ENCODE measurements at places on chromosomes 5 and 9. TPM values are rescaled to one million over a fixed set of nuclear protein-coding genes. Genes with fewer than 3 reads are reported as not detected.

Gene SLC6A7
- 0.88 TPM for total RNA-seq

- no peak overlapping the region for H3K4me3 ChIP-seq
- H3K27me3 ChIP-seq: no peaks in the 10 kb centered on the region
- H3K27ac ChIP-seq: no peak overlapping the region
- DNase-seq: peak; percentile 46
- H3K4me1 ChIP-seq: no peaks in the 10 kb centered on the region
- H3K36me3 ChIP-seq: no peaks in the 10 kb centered on the region
Observed at GRCh38 chr5:87069974-87070608, 197.6 kb upstream of the RASA1 start.

DNA sequence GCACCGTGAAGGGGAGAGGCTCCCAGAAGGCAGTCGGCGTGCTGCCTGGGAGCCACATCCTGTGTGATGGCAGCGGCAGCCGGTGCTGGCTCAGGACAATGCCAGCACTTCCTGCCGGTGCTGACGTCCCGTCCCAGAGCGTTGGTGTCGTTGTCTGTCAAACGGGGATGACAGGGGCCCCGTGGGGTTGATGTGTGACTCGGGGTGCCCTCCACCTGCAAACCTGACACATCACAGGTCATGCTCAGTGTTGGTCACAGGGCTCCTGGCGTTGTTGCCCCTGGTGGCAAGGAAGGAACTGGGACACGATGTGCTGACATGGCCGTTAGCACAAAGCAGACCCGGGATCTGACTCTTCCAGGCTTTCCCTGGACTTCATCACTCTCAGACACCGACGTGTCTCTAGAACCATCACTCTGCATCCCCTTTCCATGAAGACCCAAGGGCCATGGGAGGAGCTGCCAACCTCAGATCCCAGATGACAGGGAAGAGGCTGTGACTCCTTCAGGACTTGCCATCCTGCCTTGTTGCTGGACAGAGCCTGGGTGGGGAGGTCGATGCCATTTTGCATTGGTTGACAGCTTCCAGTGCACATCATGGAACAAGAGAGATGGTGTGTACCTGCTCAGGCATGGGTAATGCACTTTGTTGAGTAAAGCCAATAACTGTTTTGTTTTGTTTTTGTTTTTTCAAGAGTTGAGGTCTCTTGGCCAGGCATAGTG lies 21.5 kb downstream of the PLPP7 start:
- no peak for DNase-seq
- no peaks in the 10 kb centered on the region for H3K36me3 ChIP-seq
- no peak overlapping the region for H3K4me3 ChIP-seq
- H3K4me1 ChIP-seq: no peaks in the 10 kb centered on the region
- no peak overlapping the region for H3K27ac ChIP-seq

DNA sequence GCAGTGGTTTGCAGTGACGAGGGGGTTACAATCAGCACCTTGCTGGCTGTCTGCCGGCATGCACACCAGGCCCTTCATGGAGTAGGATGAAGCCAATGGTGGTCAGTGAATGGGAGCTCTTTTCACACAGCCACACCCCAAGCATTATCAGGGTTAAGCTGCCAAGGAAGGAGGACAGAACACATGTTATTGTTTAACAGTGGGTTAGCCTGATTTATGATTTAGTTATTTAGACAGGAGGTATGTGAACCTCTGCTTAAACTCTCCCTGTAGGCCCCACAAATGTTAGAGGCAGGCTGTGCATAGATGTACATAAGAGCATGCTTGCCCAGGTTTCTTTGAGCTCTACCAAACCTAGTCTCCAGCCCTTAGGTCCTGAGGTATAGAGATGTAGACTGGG lies 262.9 kb downstream of the SPOCK1 start:
- no peak for DNase-seq
- H3K27ac ChIP-seq: no peak overlapping the region
- peaks cover 14% of the 10 kb centered on the region for H3K4me1 ChIP-seq
- H3K36me3 ChIP-seq: no peaks in the 10 kb centered on the region
- no peaks in the 10 kb centered on the region for H3K27me3 ChIP-seq

Gene FREM1
- total RNA-seq: 27.7 TPM

Gene ARL14EPL
- not detected for total RNA-seq

Gene TAF1L
- total RNA-seq: not detected

Gene ZCCHC7
- 14.6 TPM for total RNA-seq

GRCh38 chr9:13627071-13627470 lies 347.6 kb upstream of the MPDZ start:
- H3K4me3 ChIP-seq: no peak overlapping the region
- no peaks in the 10 kb centered on the region for H3K27me3 ChIP-seq
- no peak overlapping the region for H3K27ac ChIP-seq
- no peak for DNase-seq

- H3K4me1 ChIP-seq: no peaks in the 10 kb centered on the region
- no peaks in the 10 kb centered on the region for H3K27me3 ChIP-seq
- H3K4me3 ChIP-seq: no peak overlapping the region
- no peak overlapping the region for H3K27ac ChIP-seq
Observed at GRCh38 chr5:131812371-131813160, 15.7 kb upstream of the FNIP1 start.

GRCh38 chr9:6579613-6580012 lies 65.9 kb downstream of the GLDC start:
- H3K4me3 ChIP-seq: no peak overlapping the region
- no peaks in the 10 kb centered on the region for H3K36me3 ChIP-seq
- no peak overlapping the region for H3K27ac ChIP-seq
- no peaks in the 10 kb centered on the region for H3K27me3 ChIP-seq
- no peak for DNase-seq

Gene SARDH
- 9.8 TPM for total RNA-seq

Gene SHISAL2B
- total RNA-seq: not detected

DNA sequence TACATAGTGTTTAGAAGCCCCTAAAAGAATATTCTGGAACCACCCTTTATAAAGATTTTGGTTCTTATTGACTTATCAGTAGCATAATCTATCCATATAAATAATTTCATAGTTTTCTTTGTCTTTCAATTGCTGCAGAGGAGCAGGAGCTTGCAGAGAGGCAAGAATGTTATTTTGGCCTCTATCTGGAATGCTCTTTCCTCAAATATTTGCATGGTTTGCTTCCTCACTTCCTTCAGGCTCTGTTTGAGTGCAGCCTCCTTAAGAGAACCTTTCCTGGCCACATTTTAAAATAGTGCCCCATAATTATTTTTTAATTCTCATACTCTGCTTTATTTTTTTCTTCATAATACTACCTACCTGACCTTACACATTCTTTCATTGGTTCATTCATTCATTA lies 1.5 kb downstream of the C5 start:
- H3K27me3 ChIP-seq: no peaks in the 10 kb centered on the region
- peaks cover 7% of the 10 kb centered on the region for H3K4me1 ChIP-seq
- H3K36me3 ChIP-seq: no peaks in the 10 kb centered on the region
- H3K4me3 ChIP-seq: no peak overlapping the region
- no peak for DNase-seq

Gene SPINK13
- not detected for total RNA-seq

GRCh38 chr5:59785676-59786333 lies 107.7 kb downstream of the PDE4D start:
- H3K4me1 ChIP-seq: no peaks in the 10 kb centered on the region
- no peak overlapping the region for H3K4me3 ChIP-seq
- H3K27me3 ChIP-seq: no peaks in the 10 kb centered on the region
- H3K36me3 ChIP-seq: no peaks in the 10 kb centered on the region
- H3K27ac ChIP-seq: peak overlapping the region; percentile 45
- no peak for DNase-seq

GRCh38 chr9:123395689-123396511 lies 39.9 kb downstream of the CRB2 start:
- H3K27me3 ChIP-seq: no peaks in the 10 kb centered on the region
- no peaks in the 10 kb centered on the region for H3K4me1 ChIP-seq
- H3K36me3 ChIP-seq: no peaks in the 10 kb centered on the region
- DNase-seq: no peak
- H3K27ac ChIP-seq: no peak overlapping the region
- H3K4me3 ChIP-seq: no peak overlapping the region

- H3K27ac ChIP-seq: no peak overlapping the region
- no peak for DNase-seq
- H3K36me3 ChIP-seq: no peaks in the 10 kb centered on the region
- no peaks in the 10 kb centered on the region for H3K4me1 ChIP-seq
- no peaks in the 10 kb centered on the region for H3K27me3 ChIP-seq
- H3K4me3 ChIP-seq: no peak overlapping the region
Observed at GRCh38 chr9:114973216-114973615, 42.8 kb upstream of the TNFSF8 start.

GRCh38 chr9:123099042-123099441 lies 65.6 kb downstream of the GPR21 start:
- peaks cover 6% of the 10 kb centered on the region for H3K4me1 ChIP-seq
- H3K4me3 ChIP-seq: no peak overlapping the region
- no peaks in the 10 kb centered on the region for H3K36me3 ChIP-seq
- no peaks in the 10 kb centered on the region for H3K27me3 ChIP-seq
- no peak for DNase-seq

DNA sequence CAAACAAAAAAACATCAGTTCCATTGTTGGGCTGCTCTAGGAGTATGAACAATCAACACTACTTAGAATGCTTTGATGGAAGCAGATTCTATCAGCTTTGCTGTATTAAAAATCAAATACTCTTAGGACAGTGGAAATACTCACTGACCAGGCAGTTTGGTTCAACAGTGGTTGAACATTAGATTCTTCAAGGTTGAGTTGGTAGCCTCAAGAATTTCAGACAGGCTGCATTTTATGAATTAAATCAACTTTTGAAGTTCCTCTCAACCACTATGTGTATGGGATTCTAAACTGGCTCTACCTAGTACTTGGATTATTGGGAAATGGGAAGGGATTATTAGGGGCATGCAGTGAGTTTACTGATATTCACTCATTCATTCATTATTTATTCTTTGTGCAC lies 35.0 kb downstream of the ACTBL2 start:
- H3K36me3 ChIP-seq: no peaks in the 10 kb centered on the region
- peaks cover 26% of the 10 kb centered on the region for H3K4me1 ChIP-seq
- H3K4me3 ChIP-seq: no peak overlapping the region
- H3K27ac ChIP-seq: no peak overlapping the region

DNA sequence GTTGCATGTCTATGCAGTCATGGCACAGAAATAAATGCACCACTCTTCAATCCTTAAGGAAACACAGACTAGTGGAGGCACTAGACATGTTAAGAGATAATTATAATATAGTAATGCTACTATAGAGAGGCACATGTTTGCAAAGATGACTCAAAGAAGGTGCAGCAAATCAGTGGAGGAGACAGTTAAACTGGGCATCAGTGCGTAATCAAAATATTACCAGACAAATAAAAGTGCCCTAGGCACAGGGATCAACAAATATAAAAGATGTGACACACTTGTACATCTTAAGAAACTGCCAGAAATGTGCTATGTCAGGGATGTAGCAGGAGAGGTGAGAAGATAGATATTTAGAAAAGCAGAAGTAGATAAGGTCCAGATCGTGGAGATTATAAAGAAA lies 642.1 kb downstream of the SLCO4C1 start:
- H3K27ac ChIP-seq: no peak overlapping the region
- no peaks in the 10 kb centered on the region for H3K27me3 ChIP-seq
- H3K4me3 ChIP-seq: no peak overlapping the region
- DNase-seq: no peak

DNA sequence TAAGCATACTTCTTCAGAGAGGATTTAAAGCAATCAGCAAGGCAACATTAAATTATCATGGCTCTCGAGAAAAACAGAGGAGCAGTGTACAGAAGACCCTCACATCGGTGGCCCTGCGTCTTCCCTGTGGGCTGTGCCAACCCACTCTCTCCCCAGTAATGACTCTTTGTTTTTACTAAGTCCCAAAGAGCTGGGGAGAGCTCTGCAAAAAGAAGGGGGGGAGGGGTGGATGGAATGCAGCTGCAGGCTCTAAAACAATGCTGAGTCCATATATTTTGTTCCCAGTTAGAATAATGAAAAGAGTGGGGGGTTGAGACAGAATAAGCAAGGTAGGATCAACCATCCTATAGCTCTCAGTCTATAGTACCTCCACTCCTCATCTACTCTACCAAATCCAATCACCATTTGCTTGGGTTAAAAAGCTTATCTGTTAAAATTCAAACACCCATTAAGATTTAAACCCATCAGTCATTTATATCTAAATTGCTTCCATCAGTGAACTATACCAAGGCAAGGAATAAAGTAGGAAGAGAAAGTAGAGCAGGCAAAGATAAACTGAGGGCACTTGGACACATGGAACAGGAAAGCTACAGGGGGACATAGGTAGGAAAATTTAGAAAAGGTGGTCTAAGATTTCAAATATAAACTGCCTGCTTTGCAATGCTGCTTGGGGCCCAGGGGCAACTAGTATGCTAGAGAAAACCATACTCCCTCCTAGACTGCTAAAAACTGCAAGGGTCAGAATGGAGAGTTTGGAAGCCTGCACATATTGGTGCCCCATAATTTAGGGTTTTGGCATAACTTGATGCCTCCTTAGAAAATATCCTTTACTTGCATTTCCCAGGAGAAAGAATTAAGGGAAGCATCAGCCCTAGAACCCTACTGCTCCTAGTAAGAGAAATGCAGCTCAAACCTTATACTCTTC lies 20.6 kb downstream of the ELL2 start:
- no peak overlapping the region for H3K4me3 ChIP-seq
- no peak overlapping the region for H3K27ac ChIP-seq
- H3K36me3 ChIP-seq: no peaks in the 10 kb centered on the region
- H3K4me1 ChIP-seq: peaks cover 5% of the 10 kb centered on the region
- DNase-seq: no peak

Gene CDH6
- 34.3 TPM for total RNA-seq

Gene FAM153A
- total RNA-seq: 0.27 TPM

Gene PALM2AKAP2
- 7.0 TPM for total RNA-seq

DNA sequence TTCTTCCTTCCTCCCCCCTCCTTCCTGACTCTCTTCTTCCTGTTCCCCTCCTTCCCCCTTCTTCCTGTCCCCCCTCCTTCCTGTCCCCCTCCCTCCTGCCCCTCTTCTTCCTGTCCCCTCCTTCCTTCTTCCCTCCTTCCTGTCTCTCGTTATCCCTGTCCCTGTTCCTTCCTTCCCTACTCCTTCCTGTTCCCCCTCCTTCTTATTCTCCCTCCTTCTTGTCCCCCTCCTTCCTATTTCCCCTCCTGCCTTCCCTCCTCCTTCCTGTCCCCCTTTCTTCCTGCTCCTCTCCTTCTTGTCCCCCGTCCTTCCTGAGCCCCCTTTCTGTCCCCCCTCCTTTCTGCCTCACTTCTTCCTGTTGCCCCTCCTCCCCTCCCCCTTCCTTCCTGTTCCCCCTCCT lies 70.6 kb downstream of the COL5A1 start:
- H3K4me1 ChIP-seq: peaks cover 22% of the 10 kb centered on the region
- no peaks in the 10 kb centered on the region for H3K36me3 ChIP-seq
- no peak for DNase-seq
- H3K27ac ChIP-seq: no peak overlapping the region

Gene LCN1
- not detected for total RNA-seq

All from hepatocyte (in vitro differentiated cells).